Activated T-helper 2 cell treated with anti-CD3 and anti-CD28 coated beads, Interferon-gamma antibody, Interleukin-2, Interleukin-4, amounts not matched to agents 10 μg/mL and 5 μg/mL and 100 μg/mL, durations not matched to agents 14 hours and 24 hours and 36 hours (primary cell): ENCODE measurements at places on chromosomes 12 and 14.

- no peaks in the 10 kb centered on the region for H3K27me3 ChIP-seq
- peaks cover 5% of the 10 kb centered on the region for H3K36me3 ChIP-seq
- H3K4me3 ChIP-seq = no peak overlapping the region
- DNase-seq = no peak
- H3K4me1 ChIP-seq = peaks cover 9% of the 10 kb centered on the region
- no peak overlapping the region for H3K27ac ChIP-seq
Measured at GRCh38 chr14:55398679-55399078, 13.0 kb downstream of the ATG14 start.

- no peaks in the 10 kb centered on the region for H3K27me3 ChIP-seq
- H3K4me1 ChIP-seq = peaks cover 59% of the 10 kb centered on the region
- H3K27ac ChIP-seq = peak overlapping the region; percentile 74
- no peak for DNase-seq
- peak overlapping the region; percentile 49 for H3K4me3 ChIP-seq
Measured at GRCh38 chr12:121632069-121632970, 6.0 kb downstream of the ORAI1 start.

DNA sequence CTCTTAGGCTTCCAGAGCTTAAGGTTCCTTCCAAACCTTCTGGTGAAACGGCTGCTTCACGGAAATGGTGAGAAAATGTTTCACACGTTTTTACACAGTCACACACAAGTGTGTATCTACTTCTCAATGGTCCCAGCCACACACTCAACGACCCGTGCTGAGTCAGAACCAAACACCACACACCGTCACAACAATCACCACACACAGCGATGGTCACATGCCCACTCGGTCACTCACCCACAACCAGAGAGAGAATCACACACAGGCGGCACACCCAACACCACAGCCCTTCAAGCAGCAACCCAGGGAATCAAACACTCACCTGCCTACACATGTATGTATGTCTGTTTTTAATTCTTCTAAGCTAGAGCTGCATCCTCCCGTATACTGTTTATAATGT lies 12.6 kb upstream of the PLEKHD1 start:
- no peak for DNase-seq
- H3K36me3 ChIP-seq = no peaks in the 10 kb centered on the region
- peaks cover 2% of the 10 kb centered on the region for H3K27me3 ChIP-seq
- H3K27ac ChIP-seq = no peak overlapping the region
- no peak overlapping the region for H3K4me3 ChIP-seq

- H3K27ac ChIP-seq = no peak overlapping the region
- H3K27me3 ChIP-seq = no peaks in the 10 kb centered on the region
- H3K4me1 ChIP-seq = no peaks in the 10 kb centered on the region
Measured at GRCh38 chr12:29655861-29656260, 127.9 kb downstream of the TMTC1 start.

DNA sequence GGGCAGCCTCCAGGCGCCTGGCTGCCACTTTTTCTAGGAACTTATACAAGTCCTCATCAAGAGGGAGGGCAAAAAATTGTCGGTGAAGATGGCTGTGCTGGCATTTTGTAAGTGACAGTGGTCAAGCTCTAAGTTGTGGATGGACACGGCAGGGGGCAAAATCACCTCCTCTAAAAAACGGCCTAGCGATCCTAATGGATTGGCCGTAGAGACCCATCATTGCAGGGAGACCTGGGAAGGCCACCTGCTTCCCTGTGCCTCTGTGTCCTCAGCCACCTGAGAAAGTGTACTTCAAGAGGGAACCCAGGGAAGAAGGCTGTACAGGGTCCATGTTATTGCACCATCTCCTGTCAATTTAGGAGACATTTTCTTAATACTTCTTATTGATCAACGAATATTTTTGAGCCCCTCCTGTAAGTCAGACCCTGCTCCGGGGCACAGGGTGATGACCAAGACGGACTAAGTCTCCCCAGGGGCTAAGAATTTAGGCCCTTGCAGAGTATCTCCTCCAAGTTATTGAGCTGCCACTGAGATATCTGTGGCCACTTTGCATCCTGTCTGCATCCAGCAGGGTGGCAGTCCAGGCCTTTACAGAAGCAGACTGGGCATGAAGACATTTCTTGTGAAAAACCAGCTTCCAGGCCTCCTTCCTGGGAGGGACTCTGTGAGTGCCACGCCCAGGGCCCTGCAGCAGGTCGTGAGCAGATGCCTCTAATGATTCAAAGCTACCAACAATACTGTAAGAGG lies 40.5 kb downstream of the PSMA6 start:
- H3K27me3 ChIP-seq = no peaks in the 10 kb centered on the region
- H3K36me3 ChIP-seq = no peaks in the 10 kb centered on the region
- peak overlapping the region; percentile 57 for H3K4me3 ChIP-seq
